Natural killer cell (primary cell): ENCODE measurements at places on chromosomes 2 and 18.

DNA sequence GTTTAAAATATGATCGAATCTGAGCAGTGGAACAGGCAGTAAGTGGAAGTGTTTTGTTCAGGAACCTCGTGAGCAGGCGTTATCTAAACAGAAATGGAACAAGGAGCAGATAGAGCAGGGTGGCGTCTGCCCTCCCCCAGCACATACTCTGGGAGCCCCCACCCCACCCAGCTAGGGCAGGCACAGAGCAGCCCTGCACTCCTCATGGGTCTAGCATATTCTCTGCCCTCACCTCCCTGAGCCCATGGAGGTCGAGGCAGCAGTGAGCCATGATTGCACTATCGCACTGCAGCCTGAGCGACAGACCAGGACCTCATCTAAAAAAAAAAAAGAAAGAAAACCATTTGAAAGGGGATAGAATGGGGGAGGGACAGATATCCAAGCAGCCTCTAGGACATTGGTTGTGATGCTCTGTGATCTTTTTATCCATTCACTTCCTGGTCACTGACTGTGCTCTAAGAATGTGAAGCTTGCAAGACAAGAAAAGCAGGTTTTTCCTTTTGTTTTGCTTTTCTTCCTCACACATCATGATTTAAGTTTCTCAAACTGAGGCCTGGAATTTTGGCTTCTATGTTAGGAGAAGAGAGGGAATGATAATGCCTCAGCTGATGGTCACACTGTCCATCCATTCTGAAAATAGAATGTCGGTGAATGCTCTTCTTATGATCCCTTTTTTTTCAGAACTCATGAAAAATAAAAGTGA, 3.1 kb downstream of the MLPH start:
- no peak for DNase-seq

DNA sequence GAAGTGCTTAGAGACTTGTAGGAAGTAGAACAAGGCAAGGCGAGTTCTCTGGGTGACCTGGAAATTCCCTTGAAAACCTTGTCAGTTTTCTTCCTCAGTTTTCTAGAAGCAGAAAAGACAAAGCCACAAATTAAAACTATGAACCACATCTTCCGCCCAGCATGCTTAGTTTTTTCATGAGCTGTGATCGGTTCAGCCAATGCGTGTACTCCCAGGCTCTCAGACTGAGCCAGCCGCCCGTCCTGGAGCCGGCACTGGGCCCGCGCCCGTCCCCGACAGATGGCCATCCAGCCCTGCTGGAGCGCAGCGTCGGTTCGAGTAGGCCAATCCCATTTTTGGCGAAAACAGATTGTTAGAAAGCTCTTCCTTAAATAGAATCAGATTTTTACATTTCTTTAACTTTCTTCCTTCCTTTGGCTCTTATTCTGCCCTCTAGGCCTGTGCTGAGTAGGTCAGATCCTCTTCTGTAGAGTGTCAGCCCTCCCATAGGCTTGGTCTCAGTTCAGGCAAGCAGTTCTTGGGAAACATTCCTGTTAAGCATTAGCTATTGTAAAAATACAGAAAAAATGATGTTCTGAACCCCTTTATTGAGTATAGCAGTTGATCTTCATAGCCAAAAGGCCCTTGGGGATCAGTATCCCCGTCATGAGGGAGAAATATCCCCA, 112.5 kb downstream of the NCK2 start:
- DNase-seq, result peak; percentile 82

DNA sequence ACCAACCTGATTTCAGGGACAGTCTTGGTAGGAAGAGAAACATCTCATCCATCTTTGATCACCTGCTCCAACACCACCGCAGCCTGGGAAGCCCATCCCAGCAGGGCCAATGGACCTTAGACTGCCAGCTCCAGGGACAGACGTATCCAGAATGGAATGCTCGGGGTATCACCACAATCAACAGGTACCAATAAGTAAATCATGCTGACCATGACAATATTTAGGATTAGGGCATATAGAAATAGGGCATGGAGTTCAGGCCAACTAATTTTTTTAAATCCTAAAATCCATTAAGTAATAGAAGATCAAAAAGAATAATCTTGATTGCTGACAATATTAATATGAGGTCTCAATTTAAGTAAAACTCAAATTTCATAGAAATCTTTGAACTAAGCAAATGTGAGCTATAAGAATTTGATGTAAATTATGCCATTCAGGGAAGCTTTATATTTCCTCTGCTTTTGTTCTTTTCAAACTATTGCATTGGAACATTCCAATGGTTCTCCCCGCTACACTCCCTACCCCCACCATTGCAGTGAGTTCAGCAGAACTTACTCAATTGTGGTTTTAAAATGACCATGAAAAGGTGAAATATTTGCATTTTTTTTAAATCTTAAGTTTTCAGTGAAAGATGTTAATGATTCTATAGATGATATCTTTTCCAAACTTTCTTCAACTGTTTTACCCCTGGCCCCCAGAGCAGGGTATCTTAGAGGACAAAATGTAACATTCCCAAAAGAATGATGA, 138.6 kb downstream of the DNER start:
- DNase-seq, result no peak

DNA sequence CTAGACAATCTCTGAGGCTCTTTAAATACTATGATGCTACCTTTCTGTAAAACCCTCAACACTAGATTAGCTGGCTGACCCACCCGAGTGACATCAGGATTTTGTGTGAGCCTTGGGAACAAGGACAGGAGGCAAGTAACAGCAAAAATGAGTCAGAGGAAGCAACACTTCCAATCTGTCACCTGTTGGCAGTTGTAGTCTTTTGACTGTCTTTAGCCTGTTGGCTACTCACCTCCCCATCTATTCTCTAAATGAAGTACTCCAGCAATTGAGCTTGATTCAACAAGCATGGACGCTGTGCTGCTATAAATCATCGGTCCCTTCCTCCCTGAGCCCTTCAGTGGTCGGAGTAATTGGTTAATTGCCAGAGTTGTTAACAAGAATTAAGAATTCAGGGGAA, 898.7 kb downstream of the BCL11A start:
- DNase-seq, result no peak

DNA sequence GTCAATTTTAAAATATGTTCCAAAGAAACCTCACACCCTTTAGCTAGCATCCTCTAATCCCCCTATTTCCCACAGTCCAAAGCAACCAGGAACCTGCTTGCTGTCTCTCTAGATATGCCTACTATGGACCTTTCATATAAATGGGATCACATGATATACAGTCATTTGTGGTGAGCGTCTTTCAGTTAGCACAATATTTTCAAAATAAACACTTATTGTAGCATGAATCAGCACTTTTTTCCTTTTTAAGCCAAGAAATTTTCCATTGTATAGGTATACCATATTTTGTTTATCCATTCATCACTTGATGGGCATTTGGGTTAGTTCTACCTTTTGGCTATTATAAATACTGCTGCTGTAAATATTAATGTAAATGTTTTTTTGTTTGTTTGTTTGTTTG, 223.0 kb upstream of the DOK6 start:
- DNase-seq, result no peak

DNA sequence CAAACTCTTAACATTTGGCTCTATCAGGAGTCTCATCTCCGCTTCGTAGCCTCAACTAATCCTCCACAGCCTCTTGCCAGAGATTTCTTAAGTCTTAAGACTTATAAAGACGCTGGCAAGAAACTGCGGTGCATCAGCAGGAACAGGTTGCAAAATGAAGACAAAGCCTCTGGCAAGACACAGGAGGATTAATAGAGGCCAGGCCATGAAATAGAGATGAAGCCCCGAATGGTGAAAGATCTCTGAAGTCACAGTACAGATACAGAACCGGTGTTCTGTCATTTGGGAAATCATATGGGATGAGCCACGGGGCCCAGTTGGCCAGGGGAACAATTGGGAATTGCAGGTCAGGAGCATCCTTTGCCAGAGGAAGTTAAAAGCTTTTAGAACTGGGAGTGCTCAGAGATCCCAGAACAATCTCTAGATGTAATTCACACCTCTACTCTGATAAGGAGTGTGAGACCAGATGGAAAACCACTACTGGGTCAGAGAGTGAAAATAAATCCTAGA, 190.9 kb upstream of the FOSL2 start:
- DNase-seq, result no peak

- no peak for DNase-seq
Observed at GRCh38 chr2:147363181-147363580, 481.6 kb upstream of the ACVR2A start.

GRCh38 chr2:46780411-46780800, 135.2 kb downstream of the MCFD2 start:
- no peak for DNase-seq

DNA sequence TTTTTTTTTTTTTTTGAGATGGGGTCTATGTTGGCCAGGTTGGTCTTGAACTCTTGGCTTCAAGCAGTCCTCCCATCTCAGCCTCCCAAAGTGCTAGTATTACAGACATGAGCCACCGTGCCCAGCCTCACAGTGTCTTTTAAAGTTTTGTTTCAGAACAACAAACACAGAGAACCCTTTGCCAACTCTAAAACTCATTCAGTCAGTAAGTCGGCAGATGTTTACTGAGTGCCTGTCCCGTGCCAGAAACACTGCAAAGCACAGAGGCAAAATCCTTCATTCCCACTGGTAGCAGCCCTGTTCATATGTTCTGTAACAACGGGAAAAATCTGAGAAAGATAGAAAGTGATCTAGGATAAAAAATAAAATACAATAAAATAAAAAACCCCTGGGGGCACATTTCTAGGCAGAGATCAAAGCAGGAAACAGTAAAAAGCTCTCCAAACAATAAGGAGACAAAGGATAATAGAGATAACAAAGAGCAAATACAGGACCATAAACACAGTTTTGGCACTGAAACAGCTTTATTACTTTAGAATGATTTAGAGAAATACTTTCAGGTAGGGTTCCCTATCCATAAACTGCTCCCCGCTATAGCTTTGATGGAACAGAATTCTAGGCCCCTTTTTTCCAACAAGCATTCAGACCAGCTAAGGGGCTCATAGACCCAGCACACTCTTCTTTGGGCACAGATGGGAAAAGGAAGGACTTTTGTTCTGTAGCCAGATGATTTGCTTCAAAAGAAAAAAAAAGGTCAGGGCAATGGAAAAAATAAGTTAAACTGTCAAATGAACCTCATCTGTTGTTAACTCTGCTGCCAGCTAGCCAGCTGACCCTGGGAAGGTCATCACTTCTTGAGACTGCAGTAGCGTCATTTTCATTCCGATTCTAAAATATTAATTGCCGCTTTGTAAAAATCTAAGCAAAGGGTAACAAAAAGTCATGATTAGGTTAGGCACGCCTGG, 212.3 kb downstream of the CDH20 start:
- DNase-seq, result no peak

DNA sequence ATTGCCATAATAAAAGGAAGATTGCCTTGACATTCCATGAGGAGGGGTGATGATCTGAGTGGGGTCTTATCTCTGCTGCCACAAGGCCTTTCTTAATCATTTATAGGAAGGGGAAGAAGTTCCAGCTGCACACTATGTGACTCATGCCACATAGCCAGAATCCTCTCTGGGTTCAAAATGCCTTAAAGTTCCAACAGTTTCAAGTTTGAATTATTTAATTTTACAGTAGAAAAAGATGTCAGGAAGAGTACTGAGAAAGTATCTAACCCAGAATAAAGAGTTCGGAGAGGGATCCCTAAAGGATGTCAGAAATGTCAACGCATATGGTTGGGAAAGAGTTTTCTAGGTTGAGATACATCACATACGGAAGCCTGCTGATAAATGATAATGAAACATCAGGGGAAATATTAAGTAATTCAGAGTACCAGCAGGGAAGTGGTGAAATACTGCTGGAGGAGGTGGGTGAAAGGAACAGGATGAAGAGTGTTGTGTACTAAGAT, 999.9 kb downstream of the TSN start:
- no peak for DNase-seq

GRCh38 chr2:23248667-23249066, 136.3 kb upstream of the KLHL29 start:
- DNase-seq, result no peak

DNA sequence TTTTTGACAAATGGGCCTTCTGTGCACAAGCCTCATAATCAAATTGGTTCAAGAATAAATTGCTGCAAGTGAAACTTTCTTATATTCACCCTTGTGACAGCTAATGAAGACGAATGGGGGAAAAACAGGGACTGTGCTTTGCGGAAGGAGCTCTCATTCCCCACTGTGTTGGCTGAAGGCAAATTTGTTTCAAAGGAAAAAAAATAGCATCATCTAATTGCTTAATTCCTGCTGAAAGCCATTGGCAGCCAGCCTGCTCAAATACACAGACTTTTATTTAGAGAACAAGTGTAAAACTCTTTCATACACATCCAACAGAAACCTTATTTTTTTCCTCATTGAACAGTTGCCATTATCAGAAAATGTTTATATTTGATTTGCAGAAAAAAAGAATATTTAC, 172.3 kb downstream of the ARL6IP6 start:
- no peak for DNase-seq

DNA sequence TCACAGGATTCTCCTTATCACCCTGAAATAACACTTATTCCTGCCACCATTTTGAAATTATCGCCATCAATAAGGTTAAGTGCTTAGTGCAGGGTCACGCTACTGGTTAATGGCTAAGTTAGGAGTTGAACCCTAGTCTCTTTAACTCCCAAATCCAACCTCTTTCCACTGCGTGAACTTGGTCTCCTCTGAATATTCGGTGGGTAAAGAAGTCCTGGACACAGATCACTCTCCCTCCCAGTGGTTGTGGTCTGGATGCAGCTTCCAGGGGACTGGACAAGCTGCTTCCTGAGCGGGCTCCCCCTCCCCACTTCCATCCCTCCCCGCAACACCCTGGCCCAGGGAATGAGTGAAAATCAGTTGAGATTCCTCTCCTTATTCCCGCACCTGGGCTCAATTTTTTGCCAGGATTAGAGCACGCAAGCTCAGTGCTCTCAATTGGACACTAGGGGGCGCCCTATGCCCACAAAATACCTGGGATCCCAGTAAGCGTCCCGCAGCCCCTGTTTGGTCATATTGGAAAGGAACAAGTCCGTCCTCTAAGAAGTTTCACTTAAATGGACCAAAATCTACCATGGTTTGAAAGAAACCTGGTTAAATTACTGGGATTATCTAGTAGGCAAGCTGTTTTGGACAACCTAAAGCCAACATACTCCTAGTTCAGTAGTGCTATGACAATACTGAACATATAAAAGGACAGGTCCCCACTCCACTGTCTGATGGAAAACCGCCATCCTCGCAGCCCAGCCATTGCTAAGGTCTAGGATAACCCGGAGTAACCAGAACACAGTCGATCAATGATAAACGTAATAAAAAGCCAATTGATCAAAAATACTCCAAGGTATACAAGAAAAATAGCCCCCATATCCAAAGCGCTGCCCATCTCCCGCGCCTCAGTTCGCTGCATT, 40.4 kb downstream of the DHRS9 start:
- DNase-seq, result peak; percentile 85

GRCh38 chr2:180747728-180748127, 232.7 kb upstream of the UBE2E3 start:
- DNase-seq, result no peak
